M059J (cell line): ENCODE measurements at places on chromosomes 5 and 9. TPM values are rescaled to one million over a fixed set of nuclear protein-coding genes. Genes with fewer than 3 reads are reported as not detected.

- no peak for DNase-seq
Measured at GRCh38 chr5:141898448-141899049, 20.3 kb upstream of the PCDH1 start.

Gene PCDHB3
- total RNA-seq, result 3.9 and 8.0 TPM in 2 replicates

DNA sequence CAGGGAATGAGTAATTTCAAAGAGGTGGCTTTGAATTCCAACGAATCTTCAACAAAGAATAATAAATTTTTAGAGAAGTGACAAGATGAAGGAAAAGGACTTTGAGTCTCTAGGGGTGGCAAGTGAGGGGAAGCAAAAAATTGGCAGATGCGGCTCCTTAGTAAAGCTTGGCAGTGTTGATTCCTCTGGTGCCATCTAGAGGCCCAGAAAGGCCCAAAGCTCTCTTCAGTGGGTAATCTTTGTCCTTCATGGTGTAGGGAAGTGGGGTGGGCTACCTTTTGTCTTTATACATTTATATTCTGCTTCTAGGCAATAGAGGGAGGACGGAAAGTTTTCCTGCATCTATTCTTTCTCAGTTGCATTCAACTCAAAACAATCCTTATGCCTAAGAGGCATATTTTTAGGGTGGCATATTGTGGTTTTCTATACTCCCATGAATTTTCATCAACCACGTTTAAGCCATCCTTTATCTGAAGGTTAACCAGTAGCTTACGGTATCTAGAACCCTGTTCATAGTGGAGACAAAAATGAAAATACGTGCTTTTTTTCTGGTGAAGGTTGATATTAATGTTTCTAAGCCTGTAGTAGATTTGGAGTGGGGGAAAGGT lies 17.5 kb upstream of the ROPN1L start:
- DNase-seq, result peak; percentile 47

Gene EPB41L4B
- total RNA-seq, result 4.7 and 6.5 TPM in 2 replicates

DNA sequence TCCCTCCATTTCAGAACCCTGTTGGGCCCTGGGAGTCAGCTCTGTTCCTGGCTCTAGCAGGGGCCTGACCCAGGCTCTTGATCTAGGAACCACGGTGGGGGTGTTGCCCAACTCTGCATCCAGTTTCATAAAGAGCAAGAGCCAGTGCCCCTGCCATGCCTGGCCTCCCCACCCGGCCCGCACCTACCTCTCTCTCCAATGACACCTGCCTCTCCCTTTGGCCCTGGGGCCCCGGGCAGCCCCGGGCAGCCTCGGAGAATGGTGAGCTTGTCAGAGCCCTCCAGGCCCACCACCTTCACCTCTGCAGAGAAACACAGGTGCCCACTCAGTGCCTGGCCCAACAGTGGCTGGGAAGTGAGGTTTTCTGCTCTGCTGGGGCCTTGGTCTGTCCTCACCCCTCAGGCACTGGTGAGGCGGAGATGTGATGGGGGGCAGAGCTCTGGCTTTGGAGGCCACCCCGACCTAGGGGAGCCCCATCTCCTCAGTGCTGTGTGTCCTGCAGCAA lies 1.5 kb downstream of the FCN1 start:
- DNase-seq, result no peak

- DNase-seq, result no peak
Measured at GRCh38 chr5:4881366-4882002, 258.6 kb upstream of the ADAMTS16 start.

- DNase-seq, result no peak
Measured at GRCh38 chr5:111234125-111234524, 9.9 kb downstream of the CAMK4 start.

DNA sequence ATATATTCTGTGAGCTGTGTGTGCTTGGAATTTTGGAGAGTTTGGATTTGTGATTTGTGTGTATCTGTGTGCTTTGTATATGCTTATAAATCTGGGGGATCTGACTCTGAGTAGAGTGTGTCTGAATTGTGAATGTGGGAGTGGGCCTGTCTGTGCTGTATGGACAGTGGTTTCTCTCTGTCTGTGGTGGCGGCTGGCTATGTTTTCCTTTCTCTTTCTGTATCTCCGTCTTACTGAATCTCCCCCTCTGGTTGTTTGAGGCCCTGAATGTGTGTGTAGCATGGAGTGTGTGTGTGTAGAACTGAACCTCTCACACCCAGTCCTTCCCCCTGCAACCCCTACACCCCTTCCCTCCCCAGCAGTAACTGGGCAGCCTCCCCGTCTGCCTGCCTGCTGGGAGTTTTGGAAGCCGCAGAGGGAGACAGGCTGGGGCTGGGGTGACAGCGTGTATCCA lies 4.7 kb downstream of the CXXC5 start:
- no peak for DNase-seq

GRCh38 chr9:91873637-91874051 lies 76.4 kb downstream of the ROR2 start:
- no peak for DNase-seq

DNA sequence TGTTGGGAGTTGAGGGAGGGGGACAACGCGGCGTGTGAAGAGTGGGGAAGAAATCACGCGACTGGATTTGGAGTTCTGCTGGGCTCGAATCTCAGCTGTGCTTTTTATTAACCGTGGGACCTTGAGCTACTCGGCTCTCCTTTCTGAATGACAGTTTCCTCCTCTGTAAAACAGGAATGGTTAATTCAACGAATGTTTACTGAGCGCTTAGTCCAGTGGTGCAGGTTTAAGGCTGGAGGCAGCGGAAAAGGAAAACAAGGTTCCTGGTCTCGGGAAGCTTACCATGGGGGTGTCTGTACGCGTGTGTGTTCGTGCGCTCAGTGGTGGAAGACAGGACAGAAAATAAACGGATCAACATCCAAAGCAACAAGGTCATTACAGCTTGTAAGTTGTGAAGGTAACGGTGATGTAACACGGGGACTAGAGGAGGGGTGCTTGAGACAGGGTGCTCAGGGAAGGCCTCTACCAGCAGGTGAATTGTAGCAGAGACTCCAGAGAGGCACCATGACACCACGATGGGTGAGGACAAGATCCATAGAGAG lies 277 bp downstream of the EIF4E1B start:
- no peak for DNase-seq

- no peak for DNase-seq
Measured at GRCh38 chr5:87139795-87140194, 127.9 kb upstream of the RASA1 start.

GRCh38 chr5:138305797-138306196 lies 25.8 kb downstream of the CDC25C start:
- peak; percentile 9 for DNase-seq

GRCh38 chr5:43045236-43045635 lies 5.1 kb upstream of the ANXA2R start:
- DNase-seq, result no peak

GRCh38 chr5:80250801-80251200 lies 5.0 kb downstream of the SERINC5 start:
- peak; percentile 33 for DNase-seq

DNA sequence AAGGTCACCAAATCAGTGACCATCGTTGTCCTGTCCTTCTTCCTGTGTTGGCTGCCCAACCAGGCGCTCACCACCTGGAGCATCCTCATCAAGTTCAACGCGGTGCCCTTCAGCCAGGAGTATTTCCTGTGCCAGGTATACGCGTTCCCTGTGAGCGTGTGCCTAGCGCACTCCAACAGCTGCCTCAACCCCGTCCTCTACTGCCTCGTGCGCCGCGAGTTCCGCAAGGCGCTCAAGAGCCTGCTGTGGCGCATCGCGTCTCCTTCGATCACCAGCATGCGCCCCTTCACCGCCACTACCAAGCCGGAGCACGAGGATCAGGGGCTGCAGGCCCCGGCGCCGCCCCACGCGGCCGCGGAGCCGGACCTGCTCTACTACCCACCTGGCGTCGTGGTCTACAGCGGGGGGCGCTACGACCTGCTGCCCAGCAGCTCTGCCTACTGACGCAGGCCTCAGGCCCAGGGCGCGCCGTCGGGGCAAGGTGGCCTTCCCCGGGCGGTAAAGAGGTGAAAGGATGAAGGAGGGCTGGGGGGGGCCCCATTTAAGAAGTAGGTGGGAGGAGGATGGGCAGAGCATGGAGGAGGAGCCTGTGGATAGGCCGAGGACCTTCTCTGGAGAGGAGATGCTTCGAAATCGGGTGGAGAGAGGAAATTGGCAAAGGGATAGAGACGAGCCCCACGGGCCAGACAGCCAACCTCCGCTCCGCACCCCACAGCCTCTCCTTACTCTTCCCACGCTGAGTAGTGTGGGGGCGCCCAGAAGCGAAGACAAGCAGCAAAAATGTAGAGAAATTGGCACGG lies 1.7 kb downstream of the RXFP3 start:
- DNase-seq, result no peak

GRCh38 chr5:39515881-39516280 lies 91.1 kb upstream of the DAB2 start:
- no peak for DNase-seq

Gene BARHL1
- not detected in 2 replicates for total RNA-seq

Gene C5orf46
- total RNA-seq, result 5.9 and 10.0 TPM in 2 replicates

DNA sequence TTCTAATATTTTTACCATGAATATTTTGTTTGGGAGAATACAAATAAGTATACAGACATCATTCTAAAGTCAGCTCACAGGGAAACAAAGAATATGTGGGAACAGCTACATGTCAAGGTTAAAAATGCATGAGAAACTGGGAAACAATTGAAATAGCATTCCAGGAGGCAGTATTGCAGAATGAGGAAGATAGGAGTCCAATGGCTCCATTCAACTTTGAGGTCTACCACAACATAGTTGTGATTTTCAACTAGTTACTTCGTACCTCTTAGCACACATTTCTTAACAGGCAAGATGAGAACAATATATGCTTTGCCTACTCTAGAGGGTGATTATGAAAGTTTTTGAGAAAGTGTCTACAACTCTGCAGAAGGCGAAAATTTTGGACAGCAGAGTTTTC lies 35.2 kb upstream of the CAST start:
- DNase-seq, result peak; percentile 87

GRCh38 chr9:131800843-131801242 lies 61.0 kb upstream of the RAPGEF1 start:
- no peak for DNase-seq

GRCh38 chr9:112180387-112180881 lies 5.3 kb upstream of the SUSD1 start:
- DNase-seq, result peak; percentile 95

- no peak for DNase-seq
Measured at GRCh38 chr5:176533894-176534611, 3.1 kb downstream of the RNF44 start.

Gene RABGAP1
- 22.8 and 32.4 TPM in 2 replicates for total RNA-seq

Gene HTR4
- total RNA-seq, result not detected in 2 replicates

DNA sequence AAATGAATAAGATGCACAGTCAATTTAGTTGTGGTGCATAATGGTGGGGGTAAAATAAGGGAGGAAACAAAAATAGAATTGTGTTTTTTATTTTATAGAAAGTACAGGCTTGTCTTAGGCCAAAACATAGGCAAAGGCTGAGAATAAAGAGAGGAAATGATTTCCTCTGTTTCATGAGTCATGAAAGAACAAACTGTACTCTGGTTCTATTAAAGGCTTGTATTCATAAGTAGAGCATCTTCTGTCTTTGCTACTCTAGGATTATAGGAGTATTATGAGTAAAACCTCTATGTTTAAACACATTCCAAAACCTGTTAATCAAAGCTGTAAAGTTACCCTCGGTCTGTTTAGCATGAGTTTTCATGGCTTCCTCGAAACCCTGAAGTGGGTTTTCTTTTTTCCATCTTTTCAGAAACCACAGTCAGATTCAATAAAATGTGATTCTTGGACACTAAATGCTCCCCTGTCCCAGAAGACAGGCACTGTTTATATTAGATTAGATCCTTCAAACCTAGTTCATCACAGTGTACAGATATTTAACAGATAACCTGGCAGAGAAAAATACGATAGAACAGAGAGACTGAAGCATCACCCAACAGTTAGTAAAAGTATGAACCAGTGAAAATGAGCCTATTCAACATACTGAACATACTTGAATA lies 473.9 kb upstream of the CYLC2 start:
- no peak for DNase-seq

- DNase-seq, result no peak
Measured at GRCh38 chr5:93289942-93290341, 291.1 kb downstream of the NR2F1-AS1 start.

GRCh38 chr5:94976853-94977252 lies 308.0 kb downstream of the MCTP1 start:
- DNase-seq, result no peak

Gene TRPM3
- 0.07 TPM in 1 of 2 replicates, not detected in the other for total RNA-seq

GRCh38 chr9:134965851-134966250 lies 48.1 kb upstream of the FCN1 start:
- DNase-seq, result no peak

DNA sequence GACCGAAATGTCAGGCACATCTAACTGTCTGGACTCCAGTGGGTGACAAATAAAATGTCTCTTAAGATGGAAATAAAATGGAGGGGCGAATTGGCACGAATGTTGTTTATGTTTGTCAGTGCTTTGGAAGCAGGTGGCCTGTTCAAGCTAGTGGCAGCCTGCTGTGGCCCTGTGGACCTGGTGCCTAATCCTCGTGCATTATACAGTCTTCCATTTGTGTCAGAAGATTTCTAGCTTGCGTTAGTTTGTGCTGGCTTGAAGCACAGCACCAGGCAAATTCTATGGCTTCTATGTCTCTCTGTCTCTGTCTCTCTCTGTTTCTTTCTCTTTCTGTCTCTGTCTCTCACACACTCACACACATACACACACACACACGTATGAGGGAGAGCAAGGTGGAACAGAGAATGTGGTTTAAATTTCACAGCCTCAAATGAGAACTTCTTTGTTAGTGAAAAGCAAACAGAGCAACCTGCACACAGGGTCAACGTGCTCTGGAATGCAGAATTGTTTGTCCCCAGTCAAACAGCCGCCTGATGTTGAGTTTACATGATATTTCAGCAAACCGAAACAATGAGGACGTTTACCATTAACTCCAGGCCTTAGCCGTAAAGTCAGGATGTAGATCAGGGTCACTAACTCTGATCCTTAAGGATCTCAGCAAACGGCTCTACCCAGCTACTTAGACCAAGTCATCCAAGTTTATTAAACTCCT lies 39.0 kb upstream of the CD180 start:
- DNase-seq, result no peak

DNA sequence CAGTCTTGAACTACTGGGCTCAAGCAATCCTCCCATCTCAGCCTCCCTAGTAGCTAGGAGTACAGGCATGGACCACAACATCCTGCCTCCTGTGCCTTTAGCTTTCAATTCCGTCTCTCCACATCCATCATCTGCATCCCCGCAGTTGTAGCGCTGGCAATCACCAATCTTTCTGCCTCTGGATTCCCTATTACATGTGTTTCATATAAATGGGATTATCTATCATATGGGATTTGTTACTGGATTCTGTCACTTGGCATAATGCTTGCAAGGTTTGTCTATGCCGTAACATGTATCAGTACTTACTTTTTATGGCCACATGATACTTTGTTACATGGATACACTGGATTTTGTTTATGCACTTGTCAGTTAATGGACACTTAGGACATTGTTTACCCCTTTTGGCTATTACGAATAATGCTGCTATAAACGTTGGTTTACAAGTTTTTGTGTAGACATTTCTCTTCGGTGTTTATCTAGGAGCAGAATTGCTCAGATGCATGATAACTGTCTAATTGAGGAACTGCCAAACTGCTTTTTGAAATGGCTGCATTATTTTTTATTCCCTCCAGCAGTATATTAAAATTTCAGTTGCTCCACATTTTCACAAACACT lies 1223.9 kb downstream of the FOXD4L5 start:
- no peak for DNase-seq
